ENCODE measurements at places on chromosomes 2 and 18.

- no peak for DNase-seq
These were observed 2041.4 kb upstream of the CELF4 start for GRCh38 chr18:39607034-39607433.

- DNase-seq = no peak
These were observed 71.4 kb upstream of the MBOAT2 start for GRCh38 chr2:9074930-9075329.

GRCh38 chr2:234444893-234445292, 52.0 kb downstream of the ARL4C start:
- DNase-seq = no peak

DNA sequence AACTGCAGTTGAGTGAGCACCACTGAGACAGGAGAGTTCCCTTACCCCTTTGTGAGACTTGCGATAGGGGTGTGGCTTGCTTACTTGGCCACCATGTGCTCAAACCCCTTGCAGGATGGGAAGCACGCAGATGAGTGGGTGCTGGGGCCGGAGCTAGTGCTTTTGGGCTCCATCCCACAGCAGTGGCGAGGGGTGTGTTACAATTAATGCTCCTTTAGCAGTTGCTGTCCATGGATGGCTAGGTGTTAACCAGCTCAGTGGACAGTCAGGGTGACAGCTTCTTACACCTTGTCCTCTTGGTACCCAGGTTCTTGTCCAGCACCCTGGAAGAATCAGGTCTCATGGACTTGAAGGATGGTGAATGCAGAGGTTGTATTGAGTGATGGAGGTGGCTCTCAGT, 103.9 kb downstream of the SH3RF3 start:
- DNase-seq = no peak

DNA sequence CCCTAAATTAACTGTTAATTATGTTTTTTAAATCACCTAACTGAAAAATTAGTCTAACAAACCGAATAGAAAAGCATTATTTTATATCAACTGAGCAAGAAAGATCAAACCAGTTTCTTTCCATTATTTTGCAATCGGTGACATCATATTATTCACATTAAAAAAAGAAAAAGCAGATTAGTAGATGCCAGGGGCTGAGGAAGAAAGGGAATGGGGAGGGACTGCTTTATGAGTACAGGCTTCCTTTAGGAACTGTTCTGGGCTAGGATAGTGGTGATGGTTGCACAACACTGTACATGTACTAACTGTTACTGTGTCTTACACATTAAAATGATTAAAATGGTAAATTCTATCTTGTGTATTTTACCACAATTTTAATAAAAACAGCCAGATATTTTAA, 59.3 kb downstream of the COBLL1 start:
- DNase-seq = no peak

DNA sequence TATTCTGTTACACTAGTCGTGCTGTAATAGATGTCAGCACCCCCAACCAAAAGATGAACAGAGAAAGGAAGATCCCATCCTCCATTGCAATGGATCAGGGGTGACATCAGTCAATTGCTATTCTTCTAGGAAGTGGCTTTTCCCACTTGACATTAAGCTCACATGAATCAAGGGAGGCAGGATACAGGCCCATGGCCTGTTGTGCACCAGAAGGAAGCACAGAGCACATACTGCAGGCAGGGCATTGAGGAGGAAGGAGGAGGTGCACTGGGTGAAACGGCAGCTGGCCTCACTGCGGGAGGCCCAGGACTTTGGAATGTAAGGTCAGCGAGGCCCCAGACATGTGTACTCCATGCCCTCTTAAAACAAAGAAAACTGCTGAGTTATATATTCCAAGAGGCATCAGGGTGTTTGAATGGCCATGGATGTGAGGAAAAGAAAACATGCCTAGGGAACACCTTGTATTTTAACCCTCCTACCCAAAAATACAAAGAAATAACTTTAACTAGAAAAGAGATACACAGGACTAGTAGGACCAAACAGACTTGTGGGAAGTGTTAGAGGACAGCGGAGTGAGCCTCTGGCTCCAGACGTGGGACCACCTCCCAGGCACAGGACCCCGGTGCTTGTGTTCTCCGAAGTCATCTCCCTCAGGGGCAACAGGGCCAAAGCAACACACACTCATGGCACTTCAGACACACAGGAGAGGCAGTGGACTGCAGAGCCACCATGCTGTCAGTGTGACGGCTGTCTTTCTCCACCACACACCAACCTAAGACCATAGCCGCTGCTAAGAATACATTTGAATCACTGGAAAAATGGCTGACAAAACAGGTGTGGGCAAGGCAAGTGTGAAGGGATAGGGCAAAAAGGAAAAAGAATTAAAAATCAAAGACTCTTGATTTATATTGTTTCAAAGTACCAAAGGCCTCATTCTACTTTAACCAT, 51.4 kb upstream of the RIOK3 start:
- DNase-seq = no peak

- no peak for DNase-seq
These were observed 165.5 kb downstream of the GLI2 start for GRCh38 chr2:120901201-120901600.

DNA sequence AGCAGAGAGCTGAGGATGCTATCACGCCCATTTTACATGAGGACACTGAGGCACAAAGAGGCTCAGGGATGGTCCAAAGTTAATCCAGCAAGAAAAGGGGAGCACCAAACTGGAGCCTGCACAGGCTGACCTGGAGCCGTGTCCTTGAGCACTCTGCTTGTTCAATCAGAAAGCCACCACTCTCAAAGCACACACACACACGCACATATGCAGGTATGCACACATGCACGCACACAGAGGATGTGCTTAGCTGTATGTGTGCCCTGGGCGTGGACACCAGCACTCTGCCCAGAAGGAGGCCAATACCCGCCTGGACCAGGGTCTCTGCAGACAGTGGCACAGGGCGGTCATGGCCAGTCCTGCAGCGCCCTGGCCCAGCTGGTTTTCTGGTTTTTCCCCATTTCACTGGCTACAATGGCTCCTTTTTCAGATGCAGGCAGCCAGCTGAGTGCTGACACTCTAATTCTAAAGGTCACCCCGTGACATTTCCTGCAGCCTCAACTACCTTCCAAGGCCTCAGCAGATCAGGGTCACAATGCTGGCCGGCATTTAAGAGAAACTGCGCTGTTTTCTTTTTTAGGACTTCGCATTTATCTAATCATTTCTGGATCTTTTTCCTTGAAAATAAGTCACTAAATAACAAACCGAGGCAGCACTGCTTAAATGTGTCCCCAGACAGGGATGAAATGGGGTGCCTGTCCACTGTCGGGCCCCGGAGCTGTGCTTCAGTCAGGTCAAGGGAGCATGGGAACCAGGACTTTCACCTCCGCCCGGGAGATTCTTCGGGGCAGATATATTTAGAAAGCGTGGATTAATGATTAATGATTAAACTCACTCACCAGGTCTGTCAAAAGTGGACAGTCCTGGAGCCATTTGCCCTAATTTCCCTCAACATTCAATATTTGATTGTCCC, 104.5 kb downstream of the HDAC4 start:
- no peak for DNase-seq

DNA sequence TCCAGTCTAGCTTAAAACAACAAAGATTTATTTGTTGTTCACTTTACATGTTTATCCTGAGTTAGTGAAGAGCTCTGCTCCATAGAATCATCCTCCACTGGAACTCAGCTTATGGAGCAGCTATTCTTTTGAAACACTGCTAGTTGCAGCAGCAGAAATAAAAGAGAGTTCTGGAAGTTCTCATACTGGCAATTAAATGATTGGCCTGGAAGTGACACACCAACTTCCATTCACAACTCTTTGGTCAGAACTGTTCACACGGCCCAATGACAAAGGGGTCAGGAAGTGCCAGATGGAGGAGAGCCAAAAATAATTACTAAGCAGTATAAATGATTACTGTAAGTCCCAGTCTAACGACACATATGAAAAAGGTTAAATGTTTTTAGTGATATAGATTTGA, 39.1 kb downstream of the FBXO11 start:
- no peak for DNase-seq

GRCh38 chr2:207478572-207478971, 51.2 kb upstream of the CREB1 start:
- DNase-seq = no peak

- DNase-seq = no peak
These were observed 29.5 kb downstream of the SLC39A10 start for GRCh38 chr2:195686564-195686963.

GRCh38 chr2:191629001-191629453, 48.9 kb upstream of the NABP1 start:
- DNase-seq = no peak

DNA sequence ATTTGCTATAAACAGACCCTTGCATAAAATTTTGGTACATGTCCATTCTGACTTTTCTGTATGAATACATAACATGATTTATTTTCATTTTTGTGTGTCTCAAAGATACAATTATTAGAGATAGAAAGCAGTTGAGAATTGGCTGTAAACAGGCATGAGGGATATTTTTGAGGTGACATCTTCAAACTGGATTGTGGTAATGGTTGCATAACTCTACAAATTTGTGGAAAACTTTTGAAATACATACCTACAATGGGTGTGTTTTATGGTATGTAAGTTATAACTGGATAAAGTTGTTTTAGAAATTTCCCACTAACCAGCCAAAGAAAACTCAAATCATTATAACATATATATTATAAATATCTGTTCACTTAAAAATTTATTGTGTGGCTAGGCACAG, 39.6 kb downstream of the GREB1L start:
- DNase-seq = no peak

GRCh38 chr2:178804791-178805190, 2.4 kb downstream of the TTN start:
- DNase-seq = no peak

GRCh38 chr2:216519154-216519762, 20.6 kb downstream of the RPL37A start:
- DNase-seq = peak; percentile 27

DNA sequence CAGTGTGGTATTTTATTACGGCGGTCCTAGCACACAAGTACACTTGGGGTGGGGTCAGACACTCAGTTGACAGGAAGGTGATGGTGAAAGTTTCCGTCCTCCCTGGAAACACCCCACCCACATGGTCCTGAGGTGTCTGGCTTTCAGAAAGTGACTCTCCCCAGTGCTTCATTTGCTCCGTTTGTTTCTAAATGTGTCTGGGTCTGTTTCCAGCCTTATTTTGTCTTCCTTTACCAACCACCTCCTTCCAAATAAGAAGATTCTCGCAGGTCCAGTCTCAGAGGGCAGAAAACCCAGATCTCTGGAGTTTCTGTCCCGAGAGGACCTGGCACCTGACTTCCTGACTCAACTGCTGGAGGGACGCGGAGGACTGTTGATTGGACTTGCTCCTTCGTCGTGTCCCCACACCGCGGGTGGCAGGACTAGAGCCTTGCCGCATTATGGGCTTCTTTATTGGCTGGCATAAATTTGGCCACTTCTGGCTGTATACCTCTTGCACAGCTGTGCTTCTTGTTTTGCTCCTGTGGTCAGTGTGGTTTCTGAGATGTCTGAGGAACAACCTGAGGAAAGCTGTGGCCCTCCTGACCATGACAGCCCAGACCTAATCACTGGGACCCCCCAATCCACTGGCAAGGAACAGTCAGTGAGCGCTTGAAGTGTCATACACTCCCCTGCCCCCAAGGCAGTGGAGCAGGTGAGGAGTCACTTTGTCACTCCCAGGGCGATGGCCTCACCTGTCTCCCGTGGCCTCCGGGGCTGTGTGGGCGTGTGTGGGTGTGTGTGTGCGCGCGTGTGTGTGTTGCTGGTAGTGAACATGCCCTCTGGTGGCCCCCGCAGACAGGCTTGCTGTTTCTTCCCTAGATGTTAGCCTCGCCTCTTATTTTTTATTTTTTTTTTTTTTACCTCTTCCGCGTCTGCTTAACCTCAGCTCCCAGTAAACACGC, 45.6 kb downstream of the MEX3C start:
- DNase-seq = no peak

DNA sequence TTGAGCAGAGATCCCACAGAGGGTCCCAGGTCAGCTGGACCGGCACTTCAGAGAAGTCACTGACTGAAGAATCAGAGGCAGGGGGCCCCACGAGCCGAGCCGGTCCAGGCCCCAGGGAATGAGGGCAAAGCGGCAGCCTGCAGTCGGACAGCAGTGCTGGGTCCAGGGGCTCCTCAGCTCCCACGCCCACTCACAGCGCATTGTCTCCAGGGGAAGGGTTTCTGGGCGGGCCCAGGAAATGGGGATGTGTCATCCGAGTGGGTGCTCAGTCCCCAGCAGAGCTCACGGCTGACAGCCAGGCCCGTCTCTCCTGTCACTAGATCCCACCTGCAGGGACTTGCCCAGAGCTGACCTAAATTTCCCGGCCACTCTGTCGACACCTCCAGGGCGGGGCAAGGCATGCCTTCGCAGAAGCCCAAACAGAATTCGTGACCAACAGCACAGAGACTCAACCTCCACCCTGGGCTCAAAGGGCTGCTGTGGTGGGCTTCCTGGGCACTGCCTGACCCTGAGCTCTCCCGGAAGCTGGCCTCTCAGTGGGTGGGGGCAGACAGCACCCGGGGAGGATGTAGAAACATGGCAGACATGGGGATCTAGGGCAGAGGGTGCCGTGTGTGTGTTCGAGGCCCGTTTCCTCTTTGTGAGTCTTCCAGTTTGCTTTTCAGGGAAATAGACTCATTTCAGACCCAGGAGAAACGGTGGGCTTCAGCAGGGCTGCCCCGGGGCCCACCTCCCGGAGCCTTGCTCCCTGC, 42.1 kb upstream of the TAF1B start:
- DNase-seq = no peak

DNA sequence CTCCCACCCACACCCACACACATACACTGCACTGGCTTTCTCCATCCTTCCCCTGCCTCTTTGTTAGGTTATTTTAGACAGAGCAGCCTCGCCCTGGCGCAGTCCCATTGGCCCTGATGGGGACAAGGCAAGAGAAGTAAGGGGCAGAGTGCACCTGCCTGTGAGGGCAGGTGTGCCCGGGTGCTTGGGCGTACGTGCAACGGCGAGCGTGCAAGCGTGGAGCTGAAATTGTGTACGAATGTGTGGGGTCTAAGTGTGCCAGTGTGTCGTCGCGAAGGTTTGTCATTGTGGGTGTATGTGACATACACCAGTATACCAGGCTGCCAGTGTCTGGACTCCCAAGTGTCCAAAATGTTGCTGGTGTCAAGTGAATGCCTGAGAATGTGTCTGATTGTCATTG, 544 bp downstream of the LRATD1 start:
- no peak for DNase-seq

DNA sequence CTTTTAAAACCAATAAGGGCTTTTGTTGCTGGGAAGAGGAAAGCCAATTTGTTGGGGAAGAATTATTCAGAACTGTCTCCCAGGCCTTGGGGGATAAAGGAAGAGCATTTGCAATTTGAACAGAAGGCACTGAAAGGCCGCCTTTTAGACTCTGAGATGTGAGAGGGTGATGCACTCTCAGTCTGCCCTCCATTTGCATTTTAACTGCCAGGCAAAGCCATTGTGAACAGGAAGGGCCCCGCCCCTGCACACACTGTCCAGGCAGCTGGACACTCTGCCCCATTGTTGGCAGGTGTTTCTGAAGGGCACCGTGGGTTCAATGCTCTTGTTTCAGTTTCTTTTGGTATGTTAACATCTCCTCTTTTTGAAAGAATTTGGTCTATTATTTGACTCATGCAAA, 169.5 kb upstream of the COPS8 start:
- DNase-seq = no peak
